ENCODE measurements at places on chromosomes 2 and 18.

DNA sequence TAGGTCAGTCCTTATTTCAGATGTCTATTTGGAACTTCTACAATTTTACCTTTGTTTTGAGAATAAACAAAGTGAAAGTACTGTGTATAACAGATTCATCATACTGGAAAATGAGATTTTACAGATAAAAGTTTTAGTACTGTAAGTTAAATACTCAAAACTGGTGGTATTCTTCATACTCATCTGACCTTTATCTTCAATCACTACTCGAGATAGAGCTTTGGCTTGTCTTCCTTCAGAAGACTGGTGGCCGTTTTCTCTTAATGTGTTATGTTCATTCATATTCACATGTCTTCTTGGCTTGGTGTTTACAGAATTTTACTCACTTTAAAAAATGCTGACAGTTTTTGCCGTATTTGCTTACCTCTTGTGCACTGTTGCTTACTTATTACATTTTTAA is 2.1 kb downstream of the SPOPL start:
- DNase-seq = no peak
- H3K4me1 ChIP-seq = peaks cover 45% of the 10 kb centered on the region
- peak overlapping the region; percentile 94 for H3K4me3 ChIP-seq
- H3K27me3 ChIP-seq = no peaks in the 10 kb centered on the region
- no peak overlapping the region for H3K27ac ChIP-seq

- H3K27me3 ChIP-seq = peaks cover 21% of the 10 kb centered on the region
- peak overlapping the region; percentile 73 for H3K4me3 ChIP-seq
- H3K4me1 ChIP-seq = peaks cover 2% of the 10 kb centered on the region
- DNase-seq = peak; percentile 53
- no peak overlapping the region for H3K27ac ChIP-seq
- H3K36me3 ChIP-seq = peaks cover 2% of the 10 kb centered on the region
Observed at GRCh38 chr2:88350331-88351248, 101.9 kb downstream of the FOXI3 start.

DNA sequence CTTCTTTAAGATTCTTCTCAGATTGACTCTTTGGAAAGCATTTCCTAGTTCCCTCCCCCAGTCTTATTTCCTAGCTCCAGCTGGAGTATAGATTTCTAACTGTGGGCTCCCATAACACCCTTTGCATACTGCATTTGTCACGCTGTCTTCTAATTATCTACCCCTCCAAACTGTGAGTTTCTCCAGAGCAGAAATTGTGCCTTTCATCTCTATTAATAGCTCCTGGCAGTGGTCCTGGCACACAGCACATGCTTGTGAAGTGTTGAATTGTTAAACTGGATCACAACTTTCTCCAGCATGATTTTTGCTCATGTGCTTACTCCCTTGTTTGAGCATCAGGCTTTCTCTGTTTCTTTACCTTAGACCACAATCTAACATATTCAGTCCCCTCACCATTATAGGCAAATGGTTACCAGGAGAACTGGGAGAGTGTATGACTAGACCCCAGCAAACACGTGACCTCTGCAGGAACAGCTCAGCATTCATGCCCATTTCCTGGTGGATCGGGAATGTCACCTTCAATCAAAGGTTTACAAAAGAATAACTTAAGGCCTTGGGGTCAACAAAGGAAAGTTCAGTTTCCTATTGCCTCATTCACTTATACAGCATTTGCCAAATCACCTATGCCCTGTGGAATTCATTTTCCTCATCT is 175.7 kb upstream of the TANK start:
- H3K27me3 ChIP-seq = peaks cover 3% of the 10 kb centered on the region
- H3K36me3 ChIP-seq = peaks cover 6% of the 10 kb centered on the region
- no peak overlapping the region for H3K4me3 ChIP-seq
- no peak overlapping the region for H3K27ac ChIP-seq
- H3K4me1 ChIP-seq = no peaks in the 10 kb centered on the region
- no peak for DNase-seq

GRCh38 chr2:225002656-225003045 is 39.6 kb downstream of the DOCK10 start:
- H3K4me3 ChIP-seq = no peak overlapping the region
- H3K27me3 ChIP-seq = no peaks in the 10 kb centered on the region

- H3K27ac ChIP-seq = no peak overlapping the region
- no peak for DNase-seq
- H3K4me3 ChIP-seq = no peak overlapping the region
- peaks cover 32% of the 10 kb centered on the region for H3K27me3 ChIP-seq
- no peaks in the 10 kb centered on the region for H3K4me1 ChIP-seq
Observed at GRCh38 chr18:41850781-41851180, 104.3 kb upstream of the PIK3C3 start.

- H3K4me1 ChIP-seq = no peaks in the 10 kb centered on the region
- no peaks in the 10 kb centered on the region for H3K36me3 ChIP-seq
- no peak overlapping the region for H3K27ac ChIP-seq
Observed at GRCh38 chr2:236638707-236639106, 69.1 kb downstream of the ACKR3 start.

GRCh38 chr2:120516679-120517314 is 170.9 kb downstream of the INHBB start:
- DNase-seq = no peak
- no peaks in the 10 kb centered on the region for H3K36me3 ChIP-seq
- H3K27me3 ChIP-seq = peaks cover 18% of the 10 kb centered on the region
- no peak overlapping the region for H3K4me3 ChIP-seq
- no peaks in the 10 kb centered on the region for H3K4me1 ChIP-seq

GRCh38 chr2:182946958-182947369 is 80.5 kb upstream of the FRZB start:
- no peak overlapping the region for H3K4me3 ChIP-seq
- no peak for DNase-seq
- H3K36me3 ChIP-seq = no peaks in the 10 kb centered on the region
- H3K27ac ChIP-seq = no peak overlapping the region

DNA sequence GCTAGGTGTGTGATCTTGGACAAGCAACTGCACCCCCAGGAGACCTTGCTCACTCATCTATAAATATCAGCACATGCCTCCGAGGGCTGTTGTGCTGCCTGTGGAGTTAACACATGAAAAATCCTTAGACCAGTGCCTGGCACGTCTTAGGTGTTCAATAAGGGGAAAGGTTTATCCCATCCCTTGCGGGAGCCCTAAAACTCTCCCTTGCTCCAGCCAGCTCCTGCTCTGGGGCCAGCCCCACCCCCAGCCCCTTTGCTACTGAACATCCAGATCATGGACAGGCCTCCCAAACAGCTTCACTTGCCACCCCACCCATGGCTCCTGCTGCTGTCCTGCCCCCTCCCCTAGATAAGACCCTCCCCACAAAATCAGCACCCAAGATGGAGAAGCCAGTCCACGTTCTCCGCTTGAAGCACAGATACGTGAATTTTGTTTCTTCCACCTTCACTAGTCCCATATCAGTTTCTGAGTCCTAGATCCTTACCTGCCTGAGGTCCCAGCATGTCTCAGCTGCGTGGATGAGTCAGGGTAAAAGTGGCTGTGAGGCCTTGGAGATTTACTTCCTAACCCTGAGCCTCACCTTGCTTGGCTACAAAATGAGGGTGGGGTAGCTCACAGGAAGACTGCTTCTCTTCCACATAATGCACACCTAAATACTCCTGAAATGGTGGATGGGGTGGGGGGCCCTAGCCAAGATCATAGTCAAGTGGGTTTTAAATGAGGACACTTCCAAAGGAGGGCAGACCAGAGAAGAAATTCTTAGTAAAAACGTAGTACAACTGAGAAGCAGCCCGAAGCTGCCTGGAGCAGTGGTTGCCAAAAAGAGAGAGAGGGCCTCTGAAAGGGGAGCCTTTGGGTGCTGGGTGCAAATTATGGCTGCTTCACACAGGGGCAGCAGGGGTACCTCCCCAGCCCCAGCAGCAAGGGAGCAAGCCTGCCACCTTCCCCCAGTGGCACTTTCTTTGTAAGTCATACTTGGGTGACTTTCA is 40.4 kb downstream of the C1QL2 start:
- H3K4me1 ChIP-seq = no peaks in the 10 kb centered on the region
- no peak for DNase-seq
- peaks cover 16% of the 10 kb centered on the region for H3K27me3 ChIP-seq
- H3K4me3 ChIP-seq = no peak overlapping the region
- H3K36me3 ChIP-seq = no peaks in the 10 kb centered on the region
- H3K27ac ChIP-seq = no peak overlapping the region

GRCh38 chr2:10541775-10542432 is 93.8 kb upstream of the ODC1 start:
- H3K27me3 ChIP-seq = peaks cover 6% of the 10 kb centered on the region
- no peak overlapping the region for H3K4me3 ChIP-seq
- H3K4me1 ChIP-seq = peaks cover 52% of the 10 kb centered on the region
- no peak overlapping the region for H3K27ac ChIP-seq
- no peaks in the 10 kb centered on the region for H3K36me3 ChIP-seq

DNA sequence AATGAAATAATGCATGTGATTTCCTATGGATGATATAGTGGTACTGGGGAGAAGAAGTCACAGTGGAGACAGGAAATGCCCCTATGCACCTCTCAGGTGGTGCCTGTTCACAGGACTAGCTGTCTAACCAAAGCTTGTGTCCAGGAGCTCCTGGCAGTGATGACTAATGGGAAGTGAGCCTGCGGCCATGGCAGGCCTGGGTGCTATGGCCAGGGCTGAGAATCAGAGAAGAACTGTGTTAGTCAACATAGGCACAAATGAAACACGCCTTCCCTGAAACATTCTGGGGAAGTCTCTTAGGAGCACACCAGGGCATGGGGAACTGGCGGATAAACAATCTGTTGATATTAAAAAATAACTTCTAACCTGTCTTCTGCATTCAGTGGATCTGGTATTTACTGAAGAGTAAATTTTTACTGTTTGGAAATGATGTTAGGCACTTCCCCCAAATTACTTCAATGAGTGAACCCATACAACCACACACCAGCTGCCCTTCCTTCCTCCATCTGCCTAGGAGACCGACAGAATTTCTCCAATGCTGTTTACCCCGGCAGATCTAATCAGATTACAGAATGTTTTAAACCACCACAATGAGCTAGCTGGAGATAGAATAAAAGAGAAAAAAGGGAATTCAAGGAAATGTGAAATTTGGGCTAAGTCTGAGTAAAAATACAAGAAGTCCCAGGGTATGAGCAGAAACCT is 67.4 kb downstream of the MEP1B start:
- H3K36me3 ChIP-seq = no peaks in the 10 kb centered on the region
- H3K27me3 ChIP-seq = peaks cover 30% of the 10 kb centered on the region
- H3K4me3 ChIP-seq = no peak overlapping the region
- H3K27ac ChIP-seq = no peak overlapping the region

DNA sequence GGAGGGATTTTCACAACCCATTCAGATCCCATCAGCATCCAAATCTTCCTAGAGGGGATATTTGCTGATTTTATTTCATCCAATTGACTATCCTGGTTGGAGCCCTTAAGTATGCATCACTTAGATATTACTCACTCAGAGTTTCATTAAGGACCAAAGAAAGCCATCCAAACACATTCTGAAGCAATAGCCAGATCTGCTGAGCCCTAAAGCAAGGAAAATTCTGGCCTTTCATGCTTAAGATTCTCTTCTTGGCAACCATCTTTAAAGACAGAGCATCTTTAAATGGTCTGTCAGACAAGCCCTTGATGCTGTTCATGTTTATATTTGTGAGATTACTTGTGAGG is 40.9 kb upstream of the C1D start:
- no peaks in the 10 kb centered on the region for H3K27me3 ChIP-seq
- no peak overlapping the region for H3K27ac ChIP-seq
- H3K4me3 ChIP-seq = no peak overlapping the region
- DNase-seq = no peak
- H3K4me1 ChIP-seq = no peaks in the 10 kb centered on the region

- no peak overlapping the region for H3K27ac ChIP-seq
- DNase-seq = no peak
- H3K36me3 ChIP-seq = no peaks in the 10 kb centered on the region
- H3K4me3 ChIP-seq = no peak overlapping the region
Observed at GRCh38 chr2:217843324-217843723, 159.5 kb downstream of the TNS1 start.

GRCh38 chr2:136059036-136059472 is 58.9 kb downstream of the CXCR4 start:
- peaks cover 74% of the 10 kb centered on the region for H3K4me1 ChIP-seq
- DNase-seq = no peak
- H3K36me3 ChIP-seq = no peaks in the 10 kb centered on the region
- peak overlapping the region; percentile 57 for H3K27ac ChIP-seq

DNA sequence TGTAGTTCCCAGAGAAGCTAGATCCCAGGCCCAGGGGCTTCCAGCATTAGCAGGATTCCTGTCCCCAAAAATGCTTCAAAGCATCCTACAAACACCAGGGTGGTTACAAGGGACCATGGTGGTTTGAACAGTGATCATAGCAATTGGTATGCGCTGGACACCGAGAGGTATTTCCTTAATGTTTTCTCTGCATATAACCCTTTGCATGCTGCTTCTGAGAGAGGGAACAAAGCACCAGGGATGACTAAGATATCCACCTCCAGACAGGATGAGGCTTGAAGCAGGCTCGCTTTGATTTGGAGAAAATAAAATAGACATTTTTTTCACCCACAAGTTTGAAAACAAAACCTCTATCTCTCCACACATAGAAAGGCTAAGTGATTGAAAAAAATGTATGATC is 50.5 kb upstream of the TSPYL6 start:
- H3K27ac ChIP-seq = no peak overlapping the region
- peaks cover 1% of the 10 kb centered on the region for H3K27me3 ChIP-seq
- no peak overlapping the region for H3K4me3 ChIP-seq
- DNase-seq = no peak
- no peaks in the 10 kb centered on the region for H3K36me3 ChIP-seq

DNA sequence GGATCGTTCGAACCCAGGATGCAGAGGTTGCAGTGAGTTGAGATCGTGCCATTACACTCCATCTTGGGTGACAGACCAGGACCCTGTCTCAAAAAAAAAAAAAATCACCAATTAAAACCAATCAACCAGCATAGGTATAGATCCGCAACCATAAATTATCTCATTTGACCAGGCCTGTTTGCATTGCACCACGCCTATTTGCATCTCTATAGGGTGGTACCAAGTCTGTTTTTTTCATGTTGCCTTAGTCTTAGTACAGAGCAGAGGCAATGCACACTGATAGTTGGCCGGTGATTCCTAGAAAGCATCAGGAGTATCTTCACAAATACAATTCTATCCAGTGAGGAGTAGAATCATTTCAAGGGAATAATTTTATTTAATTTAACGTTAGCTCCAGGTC is 9.3 kb upstream of the NPC1 start:
- H3K4me3 ChIP-seq = no peak overlapping the region
- H3K36me3 ChIP-seq = no peaks in the 10 kb centered on the region
- H3K4me1 ChIP-seq = no peaks in the 10 kb centered on the region
- no peak overlapping the region for H3K27ac ChIP-seq

DNA sequence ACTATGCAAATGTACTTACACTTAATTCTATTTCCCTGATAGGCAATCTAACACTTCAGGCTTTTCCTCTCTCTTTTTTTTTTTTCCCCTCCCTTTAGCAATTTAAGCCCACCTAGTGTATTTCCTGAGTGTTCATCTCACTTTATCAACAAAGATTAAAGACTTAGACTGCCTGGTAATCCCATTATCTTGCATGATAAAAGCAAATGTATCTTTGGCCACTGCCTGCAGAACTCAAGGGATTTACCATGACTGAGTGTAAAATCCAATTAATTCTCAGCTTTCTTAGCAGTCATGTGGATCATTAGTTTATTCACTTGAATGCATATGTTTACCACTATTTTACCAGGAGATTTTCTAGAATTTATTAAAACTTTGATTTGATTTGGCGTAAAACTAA is 1102.2 kb upstream of the GYPC start:
- no peaks in the 10 kb centered on the region for H3K36me3 ChIP-seq
- H3K27ac ChIP-seq = no peak overlapping the region
- no peaks in the 10 kb centered on the region for H3K27me3 ChIP-seq
- no peaks in the 10 kb centered on the region for H3K4me1 ChIP-seq
- DNase-seq = no peak
- H3K4me3 ChIP-seq = no peak overlapping the region

- H3K4me3 ChIP-seq = no peak overlapping the region
- no peaks in the 10 kb centered on the region for H3K36me3 ChIP-seq
- no peak for DNase-seq
- H3K27me3 ChIP-seq = peaks cover 5% of the 10 kb centered on the region
Observed at GRCh38 chr18:21262979-21263378, 20.9 kb downstream of the GREB1L start.

Data from naive thymus-derived CD8-positive, alpha-beta T cell (primary cell).